HEK293T (cell line): ENCODE measurements at places on chromosomes 5 and 9.

- DNase-seq, result no peak
Observed at GRCh38 chr5:122430319-122430586, 118.2 kb downstream of the SNCAIP start.

DNA sequence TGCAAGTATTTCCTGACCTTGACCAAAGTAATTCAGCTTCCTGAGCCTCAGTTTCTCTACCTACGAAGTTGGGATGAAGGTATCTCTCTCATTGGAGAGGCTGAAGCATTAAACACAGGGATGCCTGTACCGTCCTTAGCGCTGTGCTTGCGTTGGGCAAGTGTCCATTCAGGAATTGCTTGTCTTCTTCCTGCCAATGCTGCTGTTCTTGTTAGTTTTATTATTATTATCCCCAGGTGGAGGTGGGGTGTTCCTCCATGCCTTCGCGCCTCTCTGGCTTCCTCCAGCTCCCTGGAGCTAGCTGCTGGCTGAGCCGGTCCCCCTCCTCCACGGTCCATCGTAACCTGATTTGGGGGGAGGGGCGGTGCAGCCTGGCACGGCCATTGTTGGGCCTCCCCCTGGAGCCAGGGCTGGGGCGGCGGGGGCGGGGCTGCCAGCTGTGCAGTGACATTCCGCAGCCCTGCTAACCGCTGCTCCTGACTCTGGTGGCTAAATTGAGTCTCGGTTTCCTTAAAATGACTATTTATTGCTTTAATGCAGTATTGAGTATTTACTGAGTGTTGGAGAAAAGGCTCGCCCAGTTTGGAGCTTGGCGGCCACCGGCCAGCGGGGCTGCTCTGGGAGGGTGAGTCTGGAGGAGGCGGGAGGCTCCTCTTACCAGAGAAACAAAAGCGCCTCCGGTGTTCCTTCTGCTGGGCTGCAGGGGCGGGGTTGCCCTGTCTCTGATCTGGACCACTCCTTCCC, 51.3 kb downstream of the LMX1B start:
- no peak for DNase-seq

DNA sequence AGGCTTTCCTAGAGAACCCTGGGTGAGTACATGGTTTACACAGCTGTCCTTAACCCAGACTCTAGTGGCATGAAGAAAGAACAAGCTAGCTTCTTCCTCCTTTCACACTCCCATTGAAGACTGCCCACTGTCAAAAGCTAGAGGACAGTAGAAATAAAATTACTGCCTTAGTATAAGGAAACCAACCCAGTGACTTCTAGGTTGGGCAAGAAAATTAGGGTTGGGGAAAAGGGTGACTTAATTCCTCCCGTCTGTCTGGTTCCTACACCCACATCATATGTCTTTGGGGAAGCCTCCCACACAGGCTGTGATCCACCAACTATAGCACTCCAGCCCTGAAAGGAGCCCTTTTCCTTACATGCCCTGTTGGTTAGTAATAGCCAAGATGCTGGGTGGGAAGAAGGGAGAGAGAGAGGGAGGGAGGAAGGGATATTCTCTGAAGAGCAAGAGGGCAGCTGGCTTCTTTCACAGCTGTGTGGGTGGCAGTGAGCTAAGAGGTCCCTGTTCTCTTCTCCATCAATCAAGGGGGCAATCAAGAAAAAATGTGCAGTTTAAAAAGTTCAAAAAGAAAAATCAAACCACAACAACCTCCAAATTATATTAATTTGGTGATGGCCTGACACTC, 21.7 kb downstream of the HBEGF start:
- no peak for DNase-seq

DNA sequence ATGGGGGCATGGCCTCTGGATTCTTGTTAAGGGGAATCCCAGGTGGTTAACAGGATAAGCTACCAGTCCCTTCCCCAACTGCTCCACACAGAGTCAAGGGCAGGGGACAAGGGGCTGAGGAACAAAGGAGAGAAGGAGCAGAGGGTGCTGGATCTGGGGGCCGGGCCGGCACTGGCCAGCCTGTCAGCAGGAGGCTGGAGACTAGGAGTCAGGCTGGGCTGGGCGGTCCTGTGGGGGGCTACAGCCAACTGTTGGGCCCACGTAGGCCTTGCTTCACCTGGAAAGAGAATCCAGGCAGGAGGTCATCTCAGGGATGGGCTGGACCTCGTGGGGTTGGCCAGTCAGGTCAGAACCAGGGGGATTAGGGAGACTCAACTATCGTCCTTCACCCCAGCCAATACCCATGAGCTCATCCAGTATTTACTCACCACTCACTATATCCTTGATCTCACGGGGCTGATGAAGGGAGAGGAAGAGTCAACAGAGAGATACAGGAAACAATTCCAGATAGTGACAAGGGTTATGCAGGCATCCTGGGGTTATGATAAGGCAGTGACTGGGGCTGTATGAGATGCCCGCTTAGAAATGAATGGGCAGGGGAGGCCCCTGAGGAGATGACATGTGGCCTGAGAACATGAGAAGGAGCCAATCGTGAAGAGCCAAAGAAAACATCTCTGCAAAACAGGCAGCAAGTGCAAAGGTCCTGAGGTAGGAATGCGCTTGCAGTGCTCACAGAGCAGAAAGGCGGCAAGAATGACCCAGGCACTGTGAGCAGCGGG, 47.9 kb upstream of the SLC25A51 start:
- DNase-seq, result no peak

DNA sequence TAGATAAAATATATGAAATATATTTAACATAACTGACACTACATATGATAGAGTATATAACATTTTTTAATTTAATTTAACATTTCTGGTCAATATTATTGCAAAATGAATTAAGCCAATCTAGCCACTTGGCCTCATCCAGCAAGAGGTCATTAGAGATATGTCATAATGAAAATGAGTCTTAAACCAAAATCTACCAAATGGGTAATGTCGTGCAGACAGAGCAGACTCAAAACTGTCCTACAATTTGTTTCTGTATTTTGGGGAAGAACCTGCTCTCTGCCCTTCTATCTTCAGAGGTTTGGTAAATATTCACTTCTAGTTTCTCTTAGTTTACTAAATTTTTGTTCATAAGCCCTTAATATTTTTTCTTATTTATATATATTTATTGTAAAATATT, 61.4 kb downstream of the ARHGEF28 start:
- no peak for DNase-seq
